Inflammatory macrophage treated with lipopolysaccharide for 1 hour (primary cell): ENCODE measurements at places on chromosomes 3 and 15.

- DNase-seq: no peak
These were observed 25.4 kb downstream of the DENND4A start for GRCh38 chr15:65766422-65767263.

- no peak for DNase-seq
These were observed 15.8 kb downstream of the IGSF11 start for GRCh38 chr3:119018690-119019463.

DNA sequence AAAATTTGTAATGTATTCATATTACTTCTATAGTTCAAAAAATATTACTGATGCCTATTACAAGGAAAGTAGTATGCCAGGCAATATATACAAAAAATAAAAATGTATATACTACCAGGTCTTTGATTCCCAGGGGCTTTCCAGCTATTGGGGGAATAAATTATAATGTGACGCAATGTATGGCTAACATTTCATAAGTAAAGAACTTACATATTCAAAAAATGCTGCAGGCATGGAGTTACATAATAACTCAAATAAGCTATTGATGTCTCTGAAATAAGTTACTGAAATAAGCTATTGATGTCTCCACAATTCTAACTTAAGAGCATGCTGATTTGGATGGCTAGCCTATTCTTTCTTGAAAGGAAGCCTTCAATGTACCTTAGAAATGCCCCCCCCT, 30.2 kb downstream of the MCCC1 start:
- DNase-seq: no peak

GRCh38 chr15:31260646-31261265, 65.9 kb upstream of the KLF13 start:
- DNase-seq: no peak

- peak; percentile 20 for DNase-seq
These were observed 35.6 kb upstream of the GYG1 start for GRCh38 chr3:148955544-148956346.

DNA sequence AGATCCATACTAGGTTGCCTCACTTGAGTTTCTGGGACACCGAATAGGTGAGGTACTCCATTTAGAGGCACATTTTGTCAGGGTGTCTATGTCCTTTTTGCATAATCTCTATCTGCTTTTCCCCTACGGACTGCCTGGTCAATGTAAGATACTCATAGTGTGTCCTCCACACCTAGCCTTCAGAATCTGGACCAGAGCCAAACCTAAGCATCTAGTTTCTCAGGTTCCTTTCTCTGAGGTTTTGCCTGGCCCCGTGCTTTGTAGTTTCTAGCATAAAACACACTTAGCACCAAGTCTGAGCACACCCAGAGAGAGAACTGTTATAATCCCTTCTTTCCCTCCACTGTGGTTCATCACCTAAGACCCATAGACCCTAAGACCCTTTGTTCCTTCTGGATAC, 105.9 kb upstream of the MLF1 start:
- DNase-seq: no peak
